CD4-positive, alpha-beta T cell treated with Interleukin-17A for 4 hours (primary cell): ENCODE measurements at places on chromosomes 2 and 18.

GRCh38 chr2:178012639-178013038 lies 59.9 kb downstream of the PDE11A start:
- no peak for DNase-seq

DNA sequence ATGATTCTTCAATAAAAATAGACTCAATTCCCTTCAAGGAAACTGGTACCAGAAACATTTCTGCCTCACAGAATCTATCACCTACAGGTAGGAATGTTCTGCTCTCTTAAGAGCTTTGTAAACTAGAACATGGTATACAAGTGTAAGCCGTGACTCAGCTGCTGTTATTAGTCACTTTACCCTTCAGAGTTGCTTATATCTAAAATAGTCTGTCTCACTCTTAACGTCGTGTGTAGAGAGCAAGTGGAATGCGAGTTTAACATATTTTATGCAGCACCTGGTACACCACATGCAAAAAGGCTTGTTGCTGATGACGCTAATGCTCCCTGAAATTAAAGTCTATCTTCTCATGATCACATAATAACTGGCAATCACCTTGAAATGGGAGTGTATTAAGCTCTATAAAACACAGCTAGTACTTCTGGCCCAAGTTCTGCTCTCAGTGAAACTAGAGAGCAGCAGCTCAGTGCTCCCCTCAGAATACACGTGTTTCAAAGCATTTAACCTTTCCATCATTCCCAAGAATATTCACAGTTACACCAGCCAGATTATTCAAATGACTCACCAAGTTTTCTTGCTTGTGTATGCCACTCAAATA lies 420.0 kb downstream of the ZEB2 start:
- DNase-seq, result no peak

GRCh38 chr2:7773362-7774360 lies 856.4 kb downstream of the RNF144A start:
- no peak for DNase-seq

GRCh38 chr2:136212426-136213378 lies 94.8 kb upstream of the CXCR4 start:
- peak; percentile 57 for DNase-seq

- DNase-seq, result no peak
Measured at GRCh38 chr2:218924757-218925156, 34.7 kb upstream of the CDK5R2 start.

DNA sequence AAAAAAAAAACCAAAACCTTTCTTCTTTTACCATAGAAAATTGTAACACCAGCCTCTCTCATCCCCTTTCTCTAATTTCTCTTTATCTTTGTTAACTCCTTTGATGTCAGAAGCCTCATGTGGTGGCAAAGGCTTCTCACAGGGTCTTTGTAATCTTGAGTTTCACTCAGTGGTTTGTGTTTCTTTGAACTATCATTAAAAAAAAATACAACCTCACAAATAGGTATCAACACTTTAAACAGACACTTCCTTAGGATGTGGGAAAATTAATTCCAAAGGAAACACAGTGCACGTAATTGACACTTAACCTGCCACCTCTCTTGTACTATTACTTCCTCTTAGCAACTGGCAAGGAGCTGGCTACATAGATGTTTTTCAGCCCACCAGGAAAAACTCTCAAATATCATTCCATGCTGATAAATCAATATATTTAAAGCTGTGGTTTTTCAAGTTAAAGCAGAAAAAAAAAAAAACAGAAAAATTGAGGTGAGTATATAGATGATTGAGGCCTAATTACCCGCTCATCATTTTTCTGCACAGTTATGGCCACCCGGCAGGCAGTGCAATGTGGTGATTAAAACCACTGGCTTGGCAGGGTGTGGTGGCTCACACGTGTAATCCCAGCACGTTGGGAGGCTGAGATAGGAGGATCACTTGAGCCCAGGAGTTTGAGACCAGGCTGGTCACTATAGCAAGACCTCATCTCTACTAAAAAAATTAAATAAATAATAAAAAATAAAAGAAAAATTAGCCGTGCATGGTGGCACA lies 193.5 kb downstream of the MYO3B start:
- DNase-seq, result no peak

DNA sequence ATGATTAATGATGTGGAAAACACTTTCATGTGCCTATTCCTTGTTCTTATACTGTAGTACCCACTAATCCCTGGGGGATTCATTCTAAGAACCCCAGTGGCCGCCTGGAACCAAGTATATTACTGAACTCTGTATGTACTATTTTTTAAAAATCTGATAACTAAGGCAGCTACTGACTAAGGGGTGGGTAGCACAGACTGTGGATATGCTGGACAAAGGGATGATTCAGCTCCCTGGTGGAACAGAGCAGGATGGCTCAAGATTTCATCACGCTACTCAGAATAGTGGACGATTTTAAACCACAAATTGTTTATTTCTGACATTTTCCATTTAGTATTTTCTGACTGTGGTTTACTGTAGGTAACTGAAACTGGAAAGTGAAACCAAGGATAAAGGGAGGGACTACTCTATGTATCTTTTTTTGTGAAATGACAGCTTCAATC lies 41.8 kb upstream of the CDC42EP3 start:
- no peak for DNase-seq

DNA sequence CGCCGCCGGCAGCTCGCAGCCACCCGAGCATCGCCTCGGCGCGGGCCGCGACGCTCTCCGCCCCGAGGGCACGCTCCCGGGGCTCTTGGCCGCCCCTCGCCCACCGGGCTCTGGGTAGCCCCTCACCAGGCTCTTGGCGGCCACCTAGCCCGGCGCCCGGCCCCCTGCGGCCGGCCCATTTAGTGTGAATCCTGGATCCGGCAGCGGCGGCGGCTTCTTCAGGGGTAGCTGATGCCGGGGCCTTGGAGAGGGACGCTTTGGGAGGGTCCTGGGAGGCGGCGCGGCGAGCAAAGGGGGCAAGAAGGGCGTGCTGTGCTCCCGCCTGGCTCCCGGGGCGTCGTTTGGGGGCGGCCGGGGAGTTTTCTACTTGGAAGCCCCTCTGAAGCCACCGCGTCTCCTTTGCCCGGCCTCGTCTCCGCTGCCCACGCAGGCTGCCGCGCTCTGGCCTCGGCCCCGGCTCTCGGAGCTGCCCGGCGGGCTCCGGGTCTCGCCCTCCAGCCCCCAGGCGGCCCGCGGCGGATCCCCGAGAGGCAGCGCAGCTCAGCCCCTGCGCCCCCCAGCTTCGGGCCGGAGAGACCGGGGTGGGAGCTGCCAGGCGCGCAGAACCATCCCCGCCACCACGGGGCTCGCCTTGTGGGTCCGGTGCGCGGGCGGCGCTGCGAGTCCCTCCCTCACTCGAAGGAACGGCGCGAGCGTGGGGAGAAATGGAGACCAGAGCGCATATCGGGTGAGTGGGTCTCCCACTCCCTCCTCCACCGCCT lies 509 bp downstream of the PIEZO2 start:
- DNase-seq, result no peak

GRCh38 chr2:226720948-226721347 lies 78.7 kb downstream of the IRS1 start:
- DNase-seq, result no peak

- DNase-seq, result no peak
Measured at GRCh38 chr2:190722061-190722759, 73.3 kb downstream of the NAB1 start.

DNA sequence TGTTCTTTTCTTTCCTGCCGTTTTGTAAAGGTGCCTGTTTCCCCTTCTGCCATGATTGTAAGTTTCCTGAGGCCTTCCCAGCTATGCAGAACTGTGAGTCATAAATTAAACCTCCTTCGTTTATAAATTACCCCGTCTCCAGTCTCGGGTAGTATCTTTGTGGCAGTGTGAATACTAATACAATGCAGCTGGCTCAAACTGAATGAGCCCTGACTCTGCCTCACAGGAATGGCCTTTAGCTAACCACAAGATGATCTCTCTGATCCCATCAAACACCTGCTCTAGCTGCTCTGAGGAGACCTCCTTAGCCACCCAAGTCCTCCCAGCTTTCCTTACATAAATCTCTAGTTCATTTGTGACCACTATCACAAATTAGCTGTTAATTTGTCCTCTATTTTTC lies 41.5 kb upstream of the CAB39 start:
- no peak for DNase-seq

DNA sequence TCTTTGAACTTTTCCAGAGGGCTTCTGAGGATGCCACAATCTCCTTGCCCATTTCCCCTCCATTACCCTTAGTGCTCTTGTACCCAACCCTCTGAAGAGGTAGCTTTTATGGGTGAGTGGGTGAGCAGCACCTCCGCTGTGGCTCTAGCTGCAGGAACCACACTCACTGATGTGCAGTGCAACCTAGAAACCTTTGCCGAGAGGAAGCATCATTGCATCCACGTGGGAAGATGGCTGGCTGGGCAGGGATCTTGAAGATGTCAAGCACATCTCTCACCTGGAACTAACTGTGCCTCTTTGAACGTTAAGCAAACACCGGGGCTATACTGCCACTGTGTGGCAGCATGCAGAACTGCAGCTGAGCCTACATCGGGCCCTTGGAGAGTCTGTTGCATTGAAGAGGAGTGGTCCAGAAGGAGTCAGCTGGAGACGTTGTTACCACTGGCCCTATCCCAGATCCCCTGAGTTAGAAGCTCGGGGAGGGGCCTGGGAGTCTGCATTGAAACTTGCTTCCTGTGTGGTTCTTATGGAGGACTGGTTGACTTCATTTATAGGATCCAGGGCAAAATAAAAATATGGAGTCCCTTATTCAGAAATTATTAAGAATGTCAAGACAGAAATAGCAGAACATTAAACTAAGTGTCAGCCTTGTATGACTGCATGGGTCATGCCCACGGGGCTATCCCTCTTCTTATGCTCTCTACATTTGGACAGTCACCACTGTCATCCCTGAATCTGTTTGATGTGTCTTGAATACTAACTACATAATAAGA lies 28.7 kb downstream of the IGFBP5 start:
- peak; percentile 67 for DNase-seq

DNA sequence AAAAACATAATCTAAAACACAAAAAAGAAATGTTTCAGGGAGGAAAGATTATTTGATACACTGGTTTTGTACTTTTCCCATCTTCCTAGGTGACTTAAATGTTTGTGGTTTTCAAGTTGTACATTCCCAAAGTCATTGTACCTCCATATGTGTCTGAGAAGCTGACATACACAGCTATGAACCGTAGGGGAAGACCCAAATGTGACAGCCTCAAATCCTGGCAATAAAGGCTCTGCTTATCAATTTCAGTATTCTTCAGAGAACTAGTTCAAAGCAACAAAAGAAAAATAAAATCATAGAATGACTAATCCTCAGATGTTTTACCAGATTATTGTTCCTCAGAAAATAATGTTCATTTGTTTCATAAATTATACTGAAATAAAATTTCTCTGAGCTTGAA lies 2.5 kb downstream of the DYNC2LI1 start:
- DNase-seq, result no peak

DNA sequence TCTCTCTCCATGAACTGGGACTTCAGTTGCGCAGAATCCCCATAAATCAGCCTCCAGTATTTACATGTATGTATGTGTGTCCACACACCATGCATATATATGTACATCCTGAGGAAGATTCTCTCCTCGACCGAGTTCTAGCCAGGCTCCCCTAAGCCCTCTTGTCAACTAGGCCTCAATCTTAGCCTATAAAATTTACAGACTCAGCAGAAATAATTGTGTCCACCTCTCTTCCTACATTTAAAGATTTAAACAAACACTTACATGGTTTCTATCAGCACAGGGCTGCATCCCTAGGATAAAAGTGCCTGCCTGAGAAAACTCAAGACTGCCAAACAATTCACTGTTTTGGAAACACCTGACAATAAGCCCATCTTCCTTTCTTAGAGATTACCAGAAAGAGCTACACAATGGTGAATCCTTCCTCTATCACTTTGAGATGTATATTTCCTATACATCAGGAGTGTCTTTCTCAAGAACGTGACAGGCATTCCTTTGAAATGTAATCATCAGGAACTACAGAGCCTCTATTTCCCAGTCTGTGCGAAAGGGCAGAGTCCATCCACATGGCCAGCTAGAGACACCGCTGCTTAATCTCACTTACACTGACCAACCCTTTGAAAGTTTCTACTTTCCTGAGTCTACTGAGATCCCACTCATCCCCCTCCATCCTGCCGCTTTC lies 39.5 kb downstream of the ZNF519 start:
- DNase-seq, result no peak
